ENCODE measurements at places on chromosomes 2 and 18.

- no peak for DNase-seq
Observed at GRCh38 chr2:222174450-222174849, 124.3 kb downstream of the PAX3 start.

- DNase-seq = no peak
Observed at GRCh38 chr2:240287496-240288086, 147.1 kb upstream of the OTOS start.

DNA sequence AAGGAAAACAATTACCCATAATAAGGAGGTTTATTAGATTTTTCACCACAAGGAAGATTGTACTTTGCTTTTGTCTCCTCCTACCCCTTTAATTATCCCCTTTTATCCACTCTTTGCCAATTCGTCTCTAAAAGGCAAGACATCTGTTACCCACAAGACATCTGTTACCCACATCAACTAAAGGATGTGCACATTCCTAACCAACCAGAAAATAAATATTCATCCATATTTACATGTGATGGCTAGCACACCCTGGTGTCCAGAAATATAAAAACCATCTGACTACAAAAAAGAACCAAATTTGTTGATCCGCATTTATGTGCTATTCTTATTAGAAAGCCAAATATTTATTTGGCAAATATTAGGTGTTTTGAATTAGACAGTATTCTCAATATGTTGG lies 35.7 kb downstream of the ACVR1C start:
- peak; percentile 52 for DNase-seq

DNA sequence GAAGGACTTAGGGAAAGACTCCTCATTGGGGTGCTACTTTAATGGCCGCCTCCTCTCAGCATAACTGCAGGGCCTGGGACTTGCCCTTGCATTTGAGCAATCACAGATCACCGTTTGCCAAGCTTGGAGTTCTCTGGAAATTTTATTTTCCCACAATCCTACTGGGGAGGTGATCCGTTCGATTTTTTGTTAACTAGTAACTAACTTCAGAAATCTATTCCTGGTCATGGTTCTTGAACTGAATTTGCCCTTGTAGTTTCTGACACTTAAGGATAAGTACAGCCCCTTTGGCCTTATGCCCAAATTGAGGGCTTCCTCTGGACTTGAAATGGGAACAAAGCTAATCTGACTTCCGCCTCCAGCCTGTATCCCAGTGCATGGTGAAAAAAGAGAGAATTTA lies 60.5 kb upstream of the ST3GAL5 start:
- DNase-seq = peak; percentile 68

Data from cardiac fibroblast (primary cell).